ENCODE measurements at places on chromosomes 11 and 22.

DNA sequence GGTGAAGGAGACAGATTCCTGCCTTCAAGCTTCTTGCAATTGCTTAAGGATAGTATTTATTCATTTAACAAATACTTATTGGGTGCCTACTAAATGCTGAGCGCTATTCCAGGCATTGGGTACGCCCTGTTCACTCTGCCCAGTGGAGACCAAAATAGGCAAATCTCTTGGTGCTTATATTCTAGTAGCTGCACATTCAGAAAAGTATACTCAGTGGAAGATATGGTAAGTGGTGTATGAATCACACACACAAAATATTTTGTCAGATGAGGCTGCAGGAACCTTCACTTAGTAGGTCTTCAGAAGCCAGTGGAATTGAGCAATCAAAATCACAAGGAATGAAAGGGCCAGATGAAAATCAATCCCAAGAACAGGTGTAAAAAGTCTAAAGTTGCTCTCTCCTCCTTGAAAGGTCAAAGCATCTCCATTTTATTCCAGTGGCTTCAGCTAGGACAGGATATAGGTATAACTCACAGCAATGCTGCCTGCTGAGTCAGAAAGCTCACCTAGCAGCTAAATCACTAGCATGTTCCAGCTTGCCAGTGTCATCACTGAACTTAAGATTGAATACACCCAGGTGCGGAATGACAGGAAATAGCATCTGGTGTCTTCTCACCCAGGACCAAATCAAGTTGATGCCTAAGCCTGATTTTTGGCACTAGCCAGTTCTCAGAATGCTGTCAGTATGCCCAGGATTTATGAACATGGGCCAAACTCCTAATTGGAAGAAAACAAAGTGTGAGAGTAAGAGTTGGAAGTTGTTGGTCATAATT lies 83.9 kb downstream of the AMOTL1 start:
- DNase-seq = no peak

DNA sequence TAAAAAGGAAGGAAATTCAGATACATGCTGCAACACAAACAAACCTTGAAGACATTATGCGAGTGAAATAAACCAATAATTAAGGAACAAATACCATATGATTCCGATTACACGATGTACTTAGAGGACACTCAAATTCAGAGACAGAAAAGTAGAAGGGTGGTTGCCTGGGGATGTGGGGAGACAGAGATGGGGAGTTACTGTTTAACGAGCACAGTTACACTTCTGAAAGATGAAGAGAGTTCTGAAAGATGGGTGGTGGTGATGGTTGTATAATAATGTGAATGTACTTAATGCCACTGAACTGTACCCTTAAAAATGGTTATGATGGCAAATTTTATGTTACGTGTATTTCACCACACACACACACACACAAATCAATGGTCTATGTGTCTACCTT lies 14.7 kb downstream of the ZBTB44 start:
- DNase-seq = no peak

- DNase-seq = no peak
These were observed 369.3 kb downstream of the CADM1 start for GRCh38 chr11:115134926-115135325.

DNA sequence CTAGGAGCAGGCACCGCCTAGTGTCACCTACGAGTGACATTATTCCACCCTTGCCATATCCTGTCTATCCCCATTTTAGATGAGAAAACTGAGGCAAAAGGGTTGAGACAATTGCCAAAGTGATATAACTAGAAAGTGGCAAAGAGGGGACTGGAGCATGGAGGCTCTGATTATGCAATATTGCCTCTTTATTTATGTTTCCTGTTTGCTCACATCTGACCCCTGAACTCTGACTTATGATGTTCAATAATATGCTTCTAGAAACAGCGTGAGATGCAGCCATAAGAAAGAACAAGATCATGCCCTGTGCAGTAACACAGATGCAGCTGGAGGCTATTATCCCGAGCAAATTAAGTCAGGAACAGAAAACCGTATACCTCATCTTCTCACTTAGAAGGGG lies 7.7 kb downstream of the ELF5 start:
- DNase-seq = no peak

DNA sequence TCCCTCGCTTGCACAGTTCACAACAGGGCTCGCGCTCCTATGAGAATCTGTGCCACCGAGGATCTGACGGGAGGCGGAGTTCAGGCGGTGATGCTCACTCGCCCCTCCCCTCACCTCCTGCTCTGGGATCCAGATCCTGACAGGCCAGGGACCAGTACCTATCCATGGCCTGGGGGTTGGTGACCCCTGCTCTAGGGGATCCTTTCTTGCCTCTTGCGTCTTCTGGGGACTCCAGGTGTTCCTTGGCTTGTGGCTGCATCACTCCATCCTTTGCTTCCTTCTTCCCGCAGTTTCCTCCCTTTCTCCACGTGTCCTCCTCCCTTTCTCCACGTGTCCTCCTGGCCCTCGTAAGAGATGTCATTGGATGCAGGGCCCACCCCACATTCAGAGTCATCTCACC lies 30.6 kb upstream of the KRTAP5-7 start:
- no peak for DNase-seq

DNA sequence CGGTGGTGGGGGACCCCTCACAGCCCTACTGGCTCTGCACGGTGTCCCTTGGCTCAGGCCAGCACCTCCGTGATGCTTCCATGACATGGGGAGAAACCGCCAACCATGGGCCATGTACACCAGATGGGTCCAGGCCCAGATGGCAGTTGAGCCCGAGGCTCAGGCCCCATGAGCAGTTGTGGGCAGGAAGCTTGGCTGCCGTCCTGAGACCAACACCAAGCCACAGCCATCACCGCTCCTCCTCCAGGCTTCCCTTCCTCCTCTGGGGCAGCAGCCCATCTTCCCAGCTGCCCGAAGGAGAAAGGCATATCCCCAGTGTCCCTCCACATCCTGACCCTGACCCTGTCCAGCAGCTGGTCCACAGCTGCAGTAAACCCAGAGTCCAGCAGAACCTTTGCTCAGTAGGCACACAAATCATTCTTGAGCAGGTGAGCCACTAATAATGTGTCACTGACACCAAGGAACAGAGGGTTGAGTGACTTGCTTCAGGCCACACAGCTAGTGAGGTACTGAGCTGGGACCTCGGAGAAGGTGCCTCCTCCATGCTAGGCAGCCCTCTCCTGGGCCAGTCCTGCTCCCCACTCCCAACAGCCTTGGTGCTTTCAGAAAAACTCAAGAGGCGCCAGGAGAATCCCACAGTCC lies 204.9 kb downstream of the CTTN start:
- no peak for DNase-seq

DNA sequence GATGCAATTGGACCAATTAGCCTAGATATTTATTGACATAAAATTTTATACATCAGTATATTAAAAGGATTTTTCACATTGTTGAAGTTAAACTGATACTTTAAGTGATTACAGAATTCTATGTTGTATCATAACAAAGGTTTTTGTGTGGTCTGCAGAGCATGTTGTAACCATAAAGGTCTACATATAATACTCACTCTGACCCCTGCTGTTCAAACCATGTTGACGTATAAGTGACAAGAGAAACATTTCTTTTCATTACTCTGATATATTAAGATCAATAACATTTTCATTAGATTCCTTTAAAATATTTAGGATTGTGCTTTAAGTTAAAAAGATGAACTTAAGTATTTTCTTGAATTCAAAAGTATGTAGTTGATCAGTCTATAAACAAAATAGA lies 63.9 kb downstream of the GAS2 start:
- peak; percentile 19 for DNase-seq

- no peak for DNase-seq
These were observed 35.7 kb upstream of the KLHL35 start for GRCh38 chr11:75468534-75469340.

Measured in CD4-positive, alpha-beta T cell treated with Interleukin-21 for 1 hour (primary cell).